ENCODE measurements at places on chromosomes 4 and X.

DNA sequence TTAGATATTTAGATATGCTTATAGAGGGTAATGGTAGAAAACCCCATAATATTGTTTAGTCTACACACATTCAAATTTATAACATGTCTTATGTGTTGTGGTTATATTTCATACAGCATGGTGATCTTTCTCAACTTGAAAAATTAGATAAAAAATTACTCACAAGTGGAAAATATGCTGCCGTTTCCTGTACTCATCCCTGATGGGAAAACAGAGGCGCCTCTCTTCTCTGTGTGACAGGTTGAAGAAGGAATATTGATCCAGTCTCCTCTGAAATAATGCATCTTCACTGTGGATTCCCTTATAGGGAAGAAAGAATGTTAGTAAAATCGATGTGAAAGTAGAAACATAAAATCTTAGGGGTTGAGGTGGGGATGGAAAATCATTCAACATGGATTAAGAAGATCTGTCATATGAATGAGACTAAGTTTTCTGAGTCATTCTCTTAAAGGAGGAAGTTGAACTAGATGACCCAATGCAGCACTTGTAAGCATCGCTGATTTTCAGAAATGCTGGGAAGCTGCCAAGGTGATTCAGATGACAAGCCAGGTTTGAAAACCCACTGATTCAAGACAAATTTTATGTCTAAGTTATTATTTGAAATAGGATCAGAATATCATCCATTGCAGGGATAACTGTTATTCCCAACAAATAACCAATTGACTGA is 70.7 kb downstream of the ANKRD50 start:
- DNase-seq, result no peak

GRCh38 chr4:62816566-62816965 is 1592.7 kb downstream of the TECRL start:
- DNase-seq, result peak; percentile 74

DNA sequence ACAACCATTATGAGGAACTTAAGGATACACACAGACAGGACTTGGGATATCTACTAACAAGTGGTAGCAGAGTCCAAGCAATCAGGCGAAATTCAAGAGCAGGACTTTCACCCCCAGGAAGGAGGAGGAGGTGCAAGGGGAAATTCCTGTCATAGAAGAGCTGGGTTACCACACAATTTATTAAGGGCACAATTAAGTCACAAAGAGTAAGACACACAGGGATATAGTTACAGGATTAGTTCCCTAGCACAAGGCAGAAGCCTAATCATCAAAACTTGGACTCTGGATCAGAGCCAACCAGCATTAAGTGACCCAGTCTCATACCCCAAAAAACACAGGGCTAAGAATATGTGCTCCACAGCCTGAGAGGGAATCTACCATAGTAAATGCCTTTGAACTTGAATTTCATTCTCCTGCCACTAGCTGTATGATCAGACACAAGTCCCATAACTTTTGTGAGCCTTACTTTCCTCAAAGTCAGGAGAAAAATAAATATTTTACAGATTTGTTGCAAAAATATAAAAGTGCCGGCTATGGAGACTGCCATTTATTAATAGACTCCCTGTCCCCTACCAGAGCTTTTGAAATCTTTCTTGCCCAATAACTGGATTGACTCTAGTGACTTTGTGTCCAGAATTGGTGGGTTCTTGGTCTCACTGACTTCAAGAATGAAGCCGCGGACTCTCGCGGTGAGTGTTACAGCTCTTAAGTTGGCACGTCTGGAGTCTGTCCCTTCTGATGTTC is 87.0 kb downstream of the SYNPO2 start:
- DNase-seq, result no peak

GRCh38 chr4:4532371-4533154 is 9.3 kb downstream of the STX18 start:
- DNase-seq, result no peak

DNA sequence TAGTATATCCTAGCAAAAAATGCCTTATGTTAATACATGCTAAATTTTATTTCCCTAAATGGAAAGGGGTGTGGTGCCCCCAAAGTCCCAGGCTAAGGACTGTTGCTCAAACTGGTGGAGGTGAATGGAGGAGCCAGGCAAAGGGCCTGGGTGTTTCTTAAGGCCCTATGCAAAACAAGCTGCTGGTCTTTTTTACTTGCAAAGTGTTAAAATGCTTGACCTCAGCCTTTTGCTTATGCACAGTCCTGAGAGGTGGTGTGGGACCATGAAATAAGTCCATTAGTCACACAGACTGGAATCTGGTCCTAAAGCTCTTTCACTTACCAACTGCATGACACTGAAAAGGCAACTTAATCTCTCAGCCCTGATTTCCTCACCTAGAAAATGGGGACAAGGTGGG is 223.5 kb upstream of the MBNL3 start:
- DNase-seq, result no peak

DNA sequence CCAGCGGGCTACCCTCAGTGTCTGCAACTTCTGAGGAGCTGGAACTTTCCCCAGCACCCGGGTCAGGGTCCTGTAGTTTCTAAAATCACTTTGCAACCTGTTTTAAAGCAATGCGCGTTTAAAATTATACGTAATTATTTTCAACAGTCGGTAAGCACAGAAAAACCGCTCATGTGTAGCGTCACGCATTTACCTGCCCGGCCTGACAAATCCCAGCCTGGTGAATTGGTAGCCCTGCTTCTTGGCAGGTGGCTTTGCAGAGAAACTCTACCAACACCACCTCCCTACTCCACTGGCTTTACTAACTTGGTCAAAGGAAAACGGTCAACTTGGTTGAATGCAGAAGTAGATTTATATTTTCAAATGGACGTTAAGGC is 640 bp downstream of the BANK1 start:
- DNase-seq, result peak; percentile 31

DNA sequence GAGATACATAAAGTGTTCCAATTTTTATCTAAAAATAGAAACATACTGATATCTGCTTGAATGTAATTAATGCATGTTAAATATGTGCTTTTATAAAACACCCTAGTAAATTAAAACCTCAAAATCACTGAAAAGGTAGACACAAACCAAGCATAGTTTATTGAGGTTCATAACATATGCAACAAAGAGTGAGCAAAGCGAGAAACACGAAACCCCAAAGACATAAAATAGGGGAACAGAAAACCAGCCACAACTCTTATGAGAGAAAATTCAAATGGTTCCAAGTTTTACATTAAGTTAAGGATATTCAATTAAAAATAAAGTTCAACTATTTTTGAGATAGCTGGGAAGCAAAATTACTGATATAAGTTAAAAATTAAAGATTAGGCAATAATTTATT is 336.4 kb upstream of the AGA start:
- DNase-seq, result no peak

DNA sequence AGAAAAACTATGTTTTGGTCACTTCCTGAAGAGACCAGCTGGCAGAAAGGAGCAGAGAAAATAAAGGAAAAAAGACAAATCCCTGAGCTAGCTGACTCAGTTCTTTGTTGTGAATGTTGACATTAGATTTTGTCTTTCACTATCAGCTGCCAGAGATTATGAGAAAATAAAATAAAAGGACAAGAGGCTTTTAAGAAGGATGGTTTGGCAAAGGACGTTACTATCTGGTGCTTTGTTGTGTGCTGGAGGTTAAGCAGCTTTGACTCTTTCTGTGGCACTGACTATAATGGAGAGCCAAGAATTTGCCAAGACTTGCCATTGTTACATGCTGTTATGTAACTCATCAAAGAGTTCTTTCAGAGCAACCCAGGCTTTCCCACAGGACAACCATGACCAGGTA is 12.1 kb downstream of the ASB5 start:
- DNase-seq, result no peak

DNA sequence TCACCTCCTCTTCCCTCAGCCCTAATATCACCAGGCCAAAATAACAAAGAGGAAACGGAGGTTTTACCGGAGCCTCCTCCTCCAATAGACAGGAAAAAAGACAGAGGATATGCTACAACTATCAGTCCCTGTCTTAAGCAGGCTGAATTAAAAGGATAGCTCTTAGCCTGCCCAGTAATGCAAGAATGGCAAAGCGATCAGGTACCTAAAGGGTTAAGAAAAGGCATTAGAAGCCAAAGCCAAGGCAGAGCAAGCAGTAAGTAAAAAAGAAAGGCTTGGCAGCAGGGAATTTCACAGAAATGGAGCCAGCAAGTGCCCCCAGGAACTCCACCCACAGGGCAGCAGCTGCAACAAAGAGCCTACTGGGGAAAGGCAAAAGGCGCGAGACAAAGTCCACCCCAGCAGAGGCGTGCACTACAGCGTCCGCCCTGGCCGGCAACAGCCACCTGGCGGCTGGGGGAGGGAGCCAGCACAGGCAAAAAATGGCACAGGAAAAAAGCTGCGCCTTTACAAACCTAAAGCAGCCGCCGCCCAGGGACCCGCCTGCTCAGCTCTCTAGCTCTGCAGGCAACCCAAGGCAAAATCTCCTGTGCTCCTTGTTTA is 220.6 kb upstream of the ZC4H2 start:
- no peak for DNase-seq

DNA sequence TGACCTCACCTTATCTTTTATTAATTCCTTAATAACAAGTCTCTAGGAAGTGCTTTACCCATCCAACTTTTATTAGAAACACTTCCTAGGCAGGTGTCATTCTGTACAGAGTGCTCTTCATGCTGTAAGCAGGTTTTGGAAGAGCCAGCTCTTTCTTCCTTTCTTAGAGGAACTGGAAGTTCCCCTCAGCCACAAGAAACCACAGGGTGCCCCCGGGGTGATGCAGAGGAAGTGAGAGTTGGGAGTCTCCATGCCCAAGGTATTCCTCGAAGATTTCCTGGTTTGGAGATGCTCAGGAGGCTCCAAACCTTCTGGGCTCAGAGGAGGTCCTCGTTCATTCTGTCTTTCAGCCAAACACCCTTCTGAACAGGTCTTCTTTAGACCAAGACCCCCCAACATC is 83.8 kb downstream of the EGF start:
- no peak for DNase-seq

DNA sequence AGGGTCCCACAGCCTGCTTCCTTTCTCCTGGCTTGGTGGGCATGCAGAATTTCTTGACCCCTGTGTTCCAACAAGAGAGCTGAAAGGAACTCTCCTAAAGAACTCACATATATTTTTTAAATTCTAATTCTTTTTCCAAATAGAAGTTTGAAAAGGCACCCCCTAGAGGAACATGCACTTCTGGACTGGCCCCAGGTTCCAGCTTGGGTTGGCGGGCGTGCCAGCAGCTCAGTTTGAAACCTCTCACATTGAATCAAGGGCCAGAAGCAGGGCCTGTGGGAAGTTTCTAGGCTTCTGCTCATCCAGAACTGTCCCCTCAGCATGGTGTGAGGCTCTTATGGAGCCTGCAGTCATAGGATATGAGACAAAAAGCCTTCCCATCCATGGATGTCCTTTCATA is 132.6 kb downstream of the ATG4A start:
- DNase-seq, result no peak
